ENCODE measurements at places on chromosomes 16 and 17.
A peak's percentile ranks its signal among the peaks of the same experiment; 100 is the strongest.

- peaks cover 76% of the 10 kb centered on the region for H3K4me1 ChIP-seq
- H3K27me3 ChIP-seq: peaks cover 91% of the 10 kb centered on the region
- peak; percentile 75 for DNase-seq
- H3K4me3 ChIP-seq: peak overlapping the region; percentile 78
- H3K36me3 ChIP-seq: peaks cover 6% of the 10 kb centered on the region
These were observed 2.4 kb upstream of the ALOXE3 start for GRCh38 chr17:8120520-8121406.

DNA sequence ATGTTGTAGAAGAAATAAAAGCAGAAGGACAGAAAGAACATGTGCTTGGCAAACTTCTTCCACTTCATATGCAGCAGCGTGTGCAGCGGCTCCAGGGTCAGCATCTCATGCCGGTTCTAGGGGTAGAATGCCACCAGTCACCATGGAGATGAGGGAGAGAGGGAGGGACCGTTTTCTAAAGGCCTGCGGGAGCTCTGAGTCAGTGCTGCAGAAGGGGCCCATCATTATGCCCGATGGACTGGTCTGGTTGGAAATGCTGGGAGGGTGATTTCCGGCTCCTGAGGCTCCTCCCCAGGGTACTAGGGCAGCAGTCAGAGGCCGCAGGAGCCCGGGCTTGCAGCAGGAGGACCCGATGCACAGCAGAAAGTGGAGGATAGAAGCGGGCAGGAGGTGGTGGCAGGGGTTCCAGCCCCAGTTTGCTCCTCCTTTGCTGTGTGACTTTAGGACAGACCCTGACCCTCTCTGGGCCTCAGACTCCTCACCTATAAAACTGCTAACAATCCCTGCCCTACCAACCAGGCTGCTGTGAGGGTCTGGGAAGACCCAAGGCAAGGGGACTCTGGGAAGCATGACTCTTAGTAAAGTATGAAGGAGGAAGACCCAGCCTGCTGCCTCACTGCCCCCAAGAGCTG is 28.6 kb downstream of the TRPV3 start:
- H3K4me3 ChIP-seq: no peak overlapping the region
- no peaks in the 10 kb centered on the region for H3K27me3 ChIP-seq
- DNase-seq: no peak
- H3K27ac ChIP-seq: no peak overlapping the region
- no peaks in the 10 kb centered on the region for H3K4me1 ChIP-seq
- no peaks in the 10 kb centered on the region for H3K36me3 ChIP-seq

DNA sequence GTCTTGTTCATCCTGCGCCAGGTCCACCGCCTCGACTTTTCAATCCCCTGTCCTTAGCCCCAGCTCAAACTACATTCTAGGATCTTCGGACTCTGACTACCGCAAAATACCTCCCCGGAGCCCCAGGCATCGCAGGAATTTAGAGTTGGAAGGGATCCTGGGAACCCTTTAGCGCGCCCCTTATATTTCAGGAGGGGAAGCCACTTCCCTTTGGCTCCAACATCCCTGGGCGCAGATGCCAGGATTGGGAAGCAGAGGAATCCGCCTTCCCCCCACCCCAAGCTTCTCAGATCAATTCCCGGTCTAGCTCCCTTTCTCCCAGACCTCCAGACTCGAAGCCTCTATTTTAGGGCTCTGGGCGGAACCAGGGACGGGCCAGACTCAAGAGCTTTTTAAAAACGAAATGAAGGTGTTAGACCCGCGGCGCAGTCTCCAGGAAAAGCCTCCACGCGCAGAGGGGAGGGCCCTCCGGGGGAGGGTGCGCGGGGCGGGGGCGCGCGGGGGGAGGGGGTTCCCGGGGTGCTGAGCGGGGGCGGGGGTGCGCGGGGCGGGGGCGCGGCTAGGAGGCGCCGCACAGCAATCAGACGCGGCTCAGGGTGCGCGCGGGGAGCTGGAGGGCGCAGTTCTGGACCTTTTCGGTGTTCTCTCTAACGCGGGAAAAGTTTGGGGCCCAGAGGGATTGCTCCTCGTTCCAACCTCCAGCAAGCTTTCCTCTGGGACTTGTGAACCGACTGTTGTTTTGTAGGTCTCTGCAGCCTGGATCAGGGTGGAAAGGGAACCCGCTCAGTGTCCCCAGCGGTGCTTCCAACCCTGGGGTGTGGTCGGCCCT is 1.6 kb downstream of the AHSP start:
- no peaks in the 10 kb centered on the region for H3K36me3 ChIP-seq
- no peak overlapping the region for H3K4me3 ChIP-seq
- no peaks in the 10 kb centered on the region for H3K4me1 ChIP-seq
- no peak overlapping the region for H3K27ac ChIP-seq
- no peak for DNase-seq

GRCh38 chr17:42692489-42692888 is 10.2 kb downstream of the CNTNAP1 start:
- peaks cover 20% of the 10 kb centered on the region for H3K27me3 ChIP-seq
- H3K4me3 ChIP-seq: no peak overlapping the region
- DNase-seq: no peak
- H3K36me3 ChIP-seq: no peaks in the 10 kb centered on the region
- no peaks in the 10 kb centered on the region for H3K4me1 ChIP-seq

DNA sequence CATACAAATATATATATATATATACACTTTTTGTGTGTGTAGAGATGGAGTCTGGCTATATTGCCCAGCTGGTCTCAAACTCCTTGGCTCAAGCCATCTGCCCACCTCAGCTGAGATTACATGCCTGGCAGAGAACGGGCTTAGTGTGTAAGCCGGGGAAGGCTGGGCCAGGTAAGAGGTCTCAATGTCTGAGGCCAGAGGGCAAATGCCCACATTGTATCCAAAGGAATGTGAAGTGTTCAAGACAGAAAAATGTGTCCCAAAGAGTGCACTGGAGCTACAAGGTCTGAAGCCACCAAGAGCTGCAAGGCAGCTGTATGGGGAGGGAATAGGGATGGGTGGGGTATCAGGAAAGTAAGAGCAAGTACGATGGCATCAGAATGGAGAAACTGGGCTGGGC is 8.8 kb downstream of the CD2BP2 start:
- no peak overlapping the region for H3K27ac ChIP-seq
- H3K27me3 ChIP-seq: no peaks in the 10 kb centered on the region
- DNase-seq: no peak
- peaks cover 4% of the 10 kb centered on the region for H3K4me1 ChIP-seq

GRCh38 chr16:57679767-57680482 is 11.8 kb downstream of the ADGRG3 start:
- H3K36me3 ChIP-seq: no peaks in the 10 kb centered on the region
- no peak overlapping the region for H3K4me3 ChIP-seq
- no peak for DNase-seq

DNA sequence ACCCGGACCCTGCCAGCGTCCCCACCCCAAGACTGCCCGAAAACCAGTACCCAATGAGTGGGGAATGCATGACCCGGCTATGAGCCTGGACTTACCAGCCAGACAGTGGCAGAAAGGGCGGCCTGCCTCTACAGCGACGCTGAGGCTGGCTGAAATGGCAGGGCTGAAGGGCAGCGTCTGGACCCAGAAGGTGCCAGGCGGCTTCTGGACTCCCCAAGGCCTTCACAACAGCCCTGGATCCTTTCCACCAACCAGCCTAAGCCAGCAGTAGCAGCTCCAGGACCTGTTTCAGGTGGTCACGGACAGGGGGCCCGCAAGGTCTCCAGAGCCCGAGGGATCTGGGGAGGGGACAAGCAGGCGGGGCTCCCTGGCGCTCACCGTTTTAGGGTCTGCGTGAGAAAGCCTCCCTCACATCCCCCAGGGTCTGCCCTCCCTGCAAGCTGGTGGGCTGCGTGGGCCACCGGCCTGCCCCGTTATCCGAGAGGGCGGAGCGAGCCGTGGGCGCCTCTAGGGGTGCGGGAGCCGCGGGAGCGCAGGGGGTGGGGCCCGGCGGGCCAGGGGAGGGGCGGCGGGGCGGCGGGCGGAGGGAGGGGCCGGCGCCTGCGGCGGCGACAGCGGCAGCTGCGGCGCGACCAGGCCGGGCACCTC is at the start of gene RIPOR1:
TSS of gene RIPOR1 (plus strand) at position 608 of the 648 bp plus-strand sequence. CDS start 9,618 bp downstream, outside the sequence.
- no peak within 1 kb of the TSS for H3K27ac ChIP-seq
- H3K4me1 ChIP-seq: peaks cover 26% of the 10 kb centered on the region
- peaks cover 90% of the 10 kb centered on the region for H3K27me3 ChIP-seq
- no peaks in the 10 kb centered on the region for H3K36me3 ChIP-seq

DNA sequence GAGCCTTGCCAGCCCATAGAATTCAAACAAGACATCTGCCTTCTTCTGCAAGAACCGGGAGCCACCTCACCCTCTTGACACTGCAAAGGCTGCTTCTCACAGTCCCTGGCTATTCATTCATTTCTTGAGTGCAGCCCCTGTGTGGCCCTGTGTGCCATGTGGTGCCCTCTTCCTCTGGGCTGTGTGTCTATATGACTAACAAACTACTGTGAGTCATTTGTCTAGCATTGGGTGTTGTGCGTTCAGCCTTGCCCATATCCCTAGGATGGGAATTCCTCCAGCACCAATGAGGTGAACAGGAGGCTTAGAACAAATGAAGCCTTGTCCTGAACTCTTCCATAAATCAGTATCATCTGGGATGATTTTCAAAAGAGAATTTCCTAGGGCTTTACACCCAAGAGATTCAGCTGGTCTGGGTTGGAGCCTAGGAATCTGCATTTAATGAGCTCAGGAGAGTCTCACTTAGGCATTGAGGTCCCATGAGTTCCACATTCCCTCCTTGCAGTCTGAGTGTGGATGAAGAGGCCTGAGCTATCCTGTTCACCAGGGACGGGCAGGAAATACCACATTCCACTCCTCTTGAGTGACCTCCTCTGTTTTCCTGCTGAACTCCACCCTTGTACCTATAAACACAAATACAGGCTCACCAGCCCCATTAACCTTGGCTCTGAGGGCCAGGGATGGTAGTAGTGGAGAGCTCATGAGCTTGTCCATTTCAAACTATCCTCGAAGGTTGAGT is 308.7 kb upstream of the N4BP1 start:
- H3K4me3 ChIP-seq: no peak overlapping the region
- H3K4me1 ChIP-seq: no peaks in the 10 kb centered on the region
- no peak for DNase-seq

DNA sequence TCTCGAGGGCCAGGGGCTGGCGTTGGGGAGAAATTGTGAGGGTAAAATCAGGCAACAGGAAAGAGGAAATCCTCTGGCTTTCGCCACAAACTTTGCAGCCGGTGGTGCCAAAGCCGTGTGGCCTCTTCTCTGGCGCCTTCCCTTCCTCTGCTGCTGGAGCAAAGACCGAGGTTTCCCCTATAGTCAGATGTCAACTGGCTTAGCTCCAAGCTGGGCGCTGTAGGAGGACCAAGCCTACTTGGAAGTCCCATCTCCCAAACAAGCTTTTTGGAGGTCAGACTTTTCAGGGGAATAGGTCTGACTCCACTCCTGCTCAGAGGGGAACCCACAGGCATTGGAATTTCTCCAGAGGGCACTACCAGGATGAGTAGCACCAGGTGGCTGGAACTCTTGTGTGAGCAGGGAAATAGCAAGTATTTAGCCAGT is 5.0 kb downstream of the IGFBP4 start:
- H3K4me1 ChIP-seq: peaks cover 54% of the 10 kb centered on the region
- peak overlapping the region; percentile 48 for H3K4me3 ChIP-seq
- H3K36me3 ChIP-seq: peaks cover 35% of the 10 kb centered on the region
- peaks cover 13% of the 10 kb centered on the region for H3K27me3 ChIP-seq

GRCh38 chr16:48329138-48329537 is 56.1 kb downstream of the SIAH1 start:
- no peaks in the 10 kb centered on the region for H3K27me3 ChIP-seq
- peaks cover 19% of the 10 kb centered on the region for H3K36me3 ChIP-seq
- peaks cover 5% of the 10 kb centered on the region for H3K4me1 ChIP-seq
- DNase-seq: no peak

DNA sequence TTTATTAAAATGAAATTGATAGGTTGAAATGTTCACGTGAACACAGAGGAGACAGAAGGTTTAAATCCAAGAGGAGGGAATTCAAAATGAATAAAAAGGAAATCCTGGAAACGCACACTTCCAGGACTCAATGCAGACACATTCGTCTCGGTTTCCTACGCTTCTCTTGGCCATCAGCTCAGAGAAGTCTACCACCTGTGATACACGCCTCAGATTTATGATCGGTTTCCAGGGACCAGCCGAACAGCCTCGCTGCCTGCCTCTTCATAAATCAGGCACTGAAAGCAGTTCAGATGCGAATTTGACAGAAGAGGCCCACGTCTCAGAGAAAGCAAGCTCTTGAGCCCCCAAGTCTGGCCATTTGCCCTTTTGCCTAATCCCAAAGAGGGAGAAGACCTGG is 125.5 kb upstream of the IRX3 start:
- no peaks in the 10 kb centered on the region for H3K36me3 ChIP-seq
- peaks cover 16% of the 10 kb centered on the region for H3K27me3 ChIP-seq
- H3K4me1 ChIP-seq: no peaks in the 10 kb centered on the region
- H3K4me3 ChIP-seq: no peak overlapping the region
- DNase-seq: no peak

- peaks cover 46% of the 10 kb centered on the region for H3K27me3 ChIP-seq
- no peaks in the 10 kb centered on the region for H3K36me3 ChIP-seq
- H3K4me1 ChIP-seq: no peaks in the 10 kb centered on the region
- H3K4me3 ChIP-seq: no peak overlapping the region
- DNase-seq: no peak
These were observed 8.9 kb upstream of the PRSS21 start for GRCh38 chr16:2808181-2808580.

GRCh38 chr17:55426851-55427586 is 5.4 kb upstream of the MMD start:
- no peak overlapping the region for H3K27ac ChIP-seq
- DNase-seq: no peak
- H3K27me3 ChIP-seq: peaks cover 44% of the 10 kb centered on the region
- H3K4me1 ChIP-seq: peaks cover 14% of the 10 kb centered on the region

DNA sequence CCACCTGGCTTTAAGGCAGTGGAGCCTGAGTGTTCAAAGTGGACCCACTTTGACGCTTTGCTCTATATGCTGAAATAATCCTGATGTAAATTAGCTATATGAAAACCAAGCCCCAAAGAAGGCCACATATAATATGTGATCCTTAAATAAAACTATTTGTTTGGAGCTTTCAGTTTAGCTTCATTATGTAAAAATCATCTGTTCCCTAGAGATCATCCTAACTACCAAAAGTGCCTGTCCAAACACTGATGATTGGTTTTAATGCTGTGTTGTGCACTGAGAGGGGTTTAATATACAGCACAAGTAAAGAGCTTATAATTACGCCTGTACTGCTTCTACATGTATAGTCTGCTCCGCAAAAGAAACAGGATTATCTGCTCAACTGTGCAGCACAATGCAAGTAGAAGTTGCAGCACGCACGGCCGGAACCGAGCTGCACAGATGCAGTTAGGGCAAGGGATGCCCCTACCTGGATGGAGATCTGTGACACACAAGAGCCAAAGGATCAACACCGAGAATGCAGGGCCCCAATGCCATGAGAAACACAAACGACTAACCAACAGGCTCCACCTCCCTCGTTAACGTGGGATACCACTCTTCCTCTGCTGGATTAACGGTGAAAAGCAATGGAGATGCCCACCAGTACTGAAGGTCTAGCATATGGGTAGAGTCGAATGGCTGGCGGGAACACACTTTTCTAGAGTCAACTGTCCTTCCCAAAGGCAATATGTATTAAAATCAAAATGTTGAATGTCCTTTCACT is 20.5 kb downstream of the USP7 start:
- H3K4me1 ChIP-seq: peaks cover 78% of the 10 kb centered on the region
- H3K27me3 ChIP-seq: no peaks in the 10 kb centered on the region
- DNase-seq: no peak
- H3K36me3 ChIP-seq: no peaks in the 10 kb centered on the region

DNA sequence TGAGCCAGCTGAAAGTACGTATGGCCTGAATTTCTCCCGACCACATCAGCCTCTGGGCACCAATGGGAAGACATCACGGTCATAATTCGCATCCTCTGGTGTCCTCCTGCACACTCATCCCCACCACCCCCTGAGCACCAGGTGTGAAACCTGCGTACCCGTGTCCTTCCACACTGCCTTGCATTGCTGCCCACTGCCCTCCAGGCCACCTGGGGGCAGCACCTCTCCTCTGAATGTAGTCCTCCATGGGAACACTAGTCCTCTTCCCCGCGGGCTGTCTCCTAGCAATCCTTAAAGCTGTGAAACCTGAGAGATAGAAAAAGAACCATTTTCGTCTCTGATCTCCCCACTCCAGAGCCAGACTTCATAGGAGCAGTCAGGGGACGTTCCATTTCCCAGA is 125.5 kb downstream of the ZNF18 start:
- no peak for DNase-seq
- no peak overlapping the region for H3K4me3 ChIP-seq
